ENCODE measurements at places on chromosomes 3 and 15.

DNA sequence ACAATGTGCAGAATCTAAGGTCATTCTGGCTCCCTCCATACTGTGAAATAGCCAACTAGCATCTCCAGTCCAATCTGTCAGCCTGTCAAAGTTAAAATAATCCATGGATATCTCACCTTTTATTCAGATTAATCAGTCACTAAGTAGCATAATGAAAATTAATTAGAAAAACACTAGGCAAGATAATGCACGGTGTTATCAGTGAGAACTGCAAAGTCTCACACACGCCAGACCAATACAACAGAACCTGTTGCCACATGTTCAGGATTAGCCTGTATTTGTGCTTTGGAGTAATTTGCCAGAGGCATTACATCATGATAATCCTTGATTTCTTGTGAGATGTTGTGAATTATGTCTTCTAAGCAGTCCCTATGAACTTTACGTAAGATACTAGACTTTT lies 820.4 kb upstream of the ALCAM start:
- H3K27me3 ChIP-seq, result no peaks in the 10 kb centered on the region
- H3K27ac ChIP-seq, result no peak overlapping the region
- H3K4me3 ChIP-seq, result no peak overlapping the region
- no peaks in the 10 kb centered on the region for H3K4me1 ChIP-seq
- H3K36me3 ChIP-seq, result no peaks in the 10 kb centered on the region

DNA sequence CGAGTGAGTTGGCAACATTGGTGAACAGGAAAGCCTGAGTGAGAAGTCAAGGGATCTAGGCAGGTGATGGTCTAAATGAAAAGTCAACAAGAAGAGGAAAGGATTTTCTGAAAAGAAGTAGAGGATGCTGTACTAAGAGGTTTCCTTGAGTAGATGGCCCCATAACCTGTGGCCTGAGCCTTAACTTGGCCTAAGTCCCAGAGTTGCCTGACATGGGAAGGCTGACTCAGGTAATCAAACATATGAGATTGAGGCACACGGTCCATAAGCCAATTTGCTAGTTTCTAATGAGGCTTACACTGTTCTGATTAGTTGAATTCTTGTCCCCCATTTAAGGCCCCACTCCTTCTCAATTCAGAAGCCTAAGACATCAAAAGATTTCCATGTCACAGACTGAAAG lies 262.5 kb upstream of the LMCD1 start:
- H3K4me3 ChIP-seq, result no peak overlapping the region
- no peak for DNase-seq
- no peak overlapping the region for H3K27ac ChIP-seq
- no peaks in the 10 kb centered on the region for H3K27me3 ChIP-seq
- H3K36me3 ChIP-seq, result no peaks in the 10 kb centered on the region
- no peaks in the 10 kb centered on the region for H3K4me1 ChIP-seq

- no peak overlapping the region for H3K27ac ChIP-seq
- H3K36me3 ChIP-seq, result no peaks in the 10 kb centered on the region
- no peak for DNase-seq
- no peaks in the 10 kb centered on the region for H3K27me3 ChIP-seq
These were observed 4.0 kb upstream of the CSRNP1 start for GRCh38 chr3:39157359-39157758.

DNA sequence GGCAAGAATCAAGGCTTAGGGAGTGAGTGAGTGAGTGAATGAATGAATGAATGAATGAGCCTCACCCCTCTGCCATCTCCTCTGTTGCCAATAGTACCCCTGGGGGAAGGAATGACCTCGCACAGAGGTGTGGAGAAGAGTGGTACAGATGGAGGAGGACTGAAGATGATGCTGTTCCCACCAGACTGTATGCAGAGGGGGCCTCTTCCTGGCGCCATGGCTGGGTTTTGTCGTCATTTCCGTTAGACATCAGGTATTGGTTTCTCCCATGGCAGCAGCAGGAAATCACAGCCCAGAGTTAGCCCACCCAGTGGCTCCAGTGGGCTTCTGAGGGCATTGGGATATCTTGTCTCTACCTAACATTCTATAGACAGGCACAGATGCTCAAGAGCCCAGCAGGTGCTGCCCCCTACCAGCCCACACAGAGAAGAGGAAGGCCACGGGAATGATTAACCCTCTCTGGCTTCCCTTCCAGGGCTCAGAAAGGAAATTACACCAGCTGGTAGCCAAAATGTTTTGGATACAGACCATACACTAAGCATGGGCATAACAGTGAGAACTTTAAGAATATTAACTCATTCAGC lies 109.8 kb upstream of the SLC6A11 start:
- DNase-seq, result no peak
- peaks cover 72% of the 10 kb centered on the region for H3K27me3 ChIP-seq
- H3K36me3 ChIP-seq, result no peaks in the 10 kb centered on the region

- peaks cover 4% of the 10 kb centered on the region for H3K36me3 ChIP-seq
- H3K27ac ChIP-seq, result no peak overlapping the region
- no peak overlapping the region for H3K4me3 ChIP-seq
- no peaks in the 10 kb centered on the region for H3K4me1 ChIP-seq
These were observed 57.2 kb downstream of the SLC41A3 start for GRCh38 chr3:126026761-126027160.

DNA sequence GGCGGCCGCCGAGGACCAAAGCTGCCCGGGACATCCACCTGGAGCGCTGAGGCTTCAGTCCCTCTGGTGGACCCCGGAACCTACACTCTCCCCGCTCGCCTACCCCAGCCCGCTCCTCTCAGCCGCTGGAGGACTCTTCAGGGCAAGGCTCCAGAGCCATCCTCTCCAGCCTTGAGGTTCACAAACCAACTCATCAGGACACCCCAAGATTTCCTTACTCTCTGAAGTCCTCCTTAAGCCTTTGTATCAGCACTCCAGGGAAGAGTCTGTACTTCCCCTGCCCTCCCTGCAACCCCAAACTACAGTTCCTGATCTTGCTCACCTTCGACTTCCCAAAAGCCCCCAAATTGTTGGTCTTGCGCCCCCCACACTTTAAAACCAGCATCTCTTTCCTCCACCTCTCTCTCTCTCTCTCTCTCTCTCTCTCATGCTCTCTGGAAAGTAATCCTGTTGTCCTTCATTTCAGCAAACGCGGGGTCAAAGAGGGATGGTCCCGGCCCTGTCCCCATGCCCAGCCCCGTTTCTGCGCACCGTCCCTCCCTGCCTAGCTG lies 438 bp downstream of the THBS1 start:
- peak overlapping the region; percentile 91 for H3K27ac ChIP-seq
- peak overlapping the region; percentile 60 for H3K4me3 ChIP-seq
- H3K36me3 ChIP-seq, result peaks cover 41% of the 10 kb centered on the region
- no peak for DNase-seq

GRCh38 chr3:110521019-110521418 lies 550.6 kb upstream of the NECTIN3 start:
- no peaks in the 10 kb centered on the region for H3K4me1 ChIP-seq
- DNase-seq, result no peak
- no peak overlapping the region for H3K4me3 ChIP-seq
- no peaks in the 10 kb centered on the region for H3K36me3 ChIP-seq
- no peaks in the 10 kb centered on the region for H3K27me3 ChIP-seq
- H3K27ac ChIP-seq, result no peak overlapping the region

GRCh38 chr15:53808058-53808706 lies 48.7 kb upstream of the WDR72 start:
- H3K36me3 ChIP-seq, result no peaks in the 10 kb centered on the region
- H3K4me3 ChIP-seq, result no peak overlapping the region
- no peak for DNase-seq
- H3K27me3 ChIP-seq, result no peaks in the 10 kb centered on the region
- H3K27ac ChIP-seq, result no peak overlapping the region

GRCh38 chr15:65980824-65981456 lies 111.6 kb downstream of the RAB11A start:
- H3K27ac ChIP-seq, result no peak overlapping the region
- no peaks in the 10 kb centered on the region for H3K36me3 ChIP-seq
- peak; percentile 81 for DNase-seq
- H3K4me1 ChIP-seq, result peaks cover 4% of the 10 kb centered on the region
- H3K4me3 ChIP-seq, result no peak overlapping the region
- H3K27me3 ChIP-seq, result peaks cover 24% of the 10 kb centered on the region

DNA sequence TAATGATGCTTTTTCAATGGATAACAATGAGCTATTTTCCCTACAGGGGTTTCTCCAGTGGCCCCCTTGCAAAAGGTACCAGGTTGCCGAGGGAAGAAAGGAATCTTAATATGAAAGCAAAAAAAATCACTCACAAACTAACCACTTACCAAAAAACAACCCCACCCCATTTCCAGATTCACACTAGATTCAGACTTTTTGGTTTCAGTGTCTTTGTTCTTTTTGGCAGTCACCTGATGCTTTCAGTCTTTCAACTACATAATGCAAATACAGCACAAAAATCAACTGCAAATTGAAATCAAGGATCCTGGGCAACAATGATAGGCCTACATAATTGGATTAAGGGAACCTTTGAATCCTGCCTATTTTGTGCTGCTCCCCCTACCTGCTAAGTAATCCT lies 71.1 kb upstream of the RAP2B start:
- no peak overlapping the region for H3K27ac ChIP-seq
- H3K4me1 ChIP-seq, result no peaks in the 10 kb centered on the region
- no peak for DNase-seq
- H3K27me3 ChIP-seq, result no peaks in the 10 kb centered on the region

DNA sequence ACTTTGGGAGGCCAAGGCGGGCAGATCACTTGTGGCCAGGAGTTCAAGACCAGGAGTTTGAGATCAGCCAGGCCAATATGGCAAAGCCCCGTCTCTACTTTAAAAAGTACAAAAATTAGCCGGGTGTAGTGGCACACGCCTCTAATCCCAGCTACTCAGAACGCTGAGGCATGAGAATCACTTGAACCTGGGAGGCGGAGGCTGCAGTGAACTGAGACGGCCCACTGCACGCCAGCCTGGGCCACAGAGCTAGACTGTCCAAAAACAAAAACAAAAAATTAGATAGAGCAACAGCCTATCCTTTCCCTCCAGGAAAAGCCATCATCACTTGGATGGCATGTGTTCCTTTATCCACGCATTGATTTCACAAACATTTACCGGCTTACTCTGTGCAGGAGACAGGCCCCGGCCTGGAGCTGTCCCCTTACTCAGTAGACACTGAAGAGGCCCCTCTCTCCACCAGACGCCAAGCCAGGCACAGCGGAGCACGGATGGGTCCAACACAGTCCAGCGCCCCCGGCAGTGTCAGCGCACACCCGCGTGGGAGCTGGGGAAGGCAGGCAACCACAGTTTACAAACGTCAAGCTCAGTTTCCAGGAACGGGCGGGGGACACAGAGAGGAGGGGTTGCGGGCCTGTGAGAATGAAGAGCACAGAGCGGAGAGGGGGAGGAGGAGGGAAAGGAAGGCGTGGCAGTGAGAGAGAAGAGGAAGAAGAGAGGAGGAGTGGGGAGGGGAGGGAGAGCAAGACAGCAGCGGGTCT lies 3.1 kb downstream of the GP5 start:
- H3K27me3 ChIP-seq, result peaks cover 44% of the 10 kb centered on the region
- no peaks in the 10 kb centered on the region for H3K36me3 ChIP-seq
- DNase-seq, result peak; percentile 65
- peaks cover 16% of the 10 kb centered on the region for H3K4me1 ChIP-seq
- no peak overlapping the region for H3K27ac ChIP-seq

DNA sequence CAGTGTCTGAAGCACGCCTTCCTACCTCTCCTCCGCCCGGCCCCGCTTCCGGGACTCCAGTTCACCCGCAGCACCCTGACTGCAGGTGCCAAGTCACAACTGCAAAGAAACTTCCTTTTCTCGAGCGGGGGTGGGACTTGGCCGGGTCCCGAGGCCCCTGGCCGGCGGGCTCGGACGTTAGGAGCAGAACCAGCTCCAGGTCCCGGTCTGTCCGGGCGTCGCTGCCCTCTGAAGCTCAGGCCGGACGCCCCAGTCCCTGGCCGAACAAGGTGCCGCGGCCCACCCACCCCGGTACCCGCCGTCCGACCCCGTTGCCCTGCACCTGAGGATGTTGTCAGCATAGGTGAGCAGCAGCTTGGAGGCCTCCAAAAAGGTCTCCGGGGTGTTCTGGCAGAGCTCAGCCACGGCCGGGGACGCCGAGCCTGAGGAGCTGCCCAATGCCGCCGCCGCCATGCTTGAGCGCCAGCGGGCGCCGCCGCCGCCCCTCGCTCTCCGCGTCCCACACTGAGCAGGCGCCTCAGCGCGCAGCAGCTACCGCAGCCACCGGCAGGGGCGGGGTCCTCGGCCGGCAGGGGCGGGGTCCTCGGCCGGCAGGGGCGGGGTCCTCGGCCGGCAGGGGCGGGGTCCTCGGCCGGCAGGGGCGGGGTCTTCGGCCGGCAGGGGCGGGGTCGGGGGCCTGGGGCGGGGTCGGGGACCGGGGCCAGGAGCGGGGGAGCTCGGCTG lies at the start of gene NGLY1:
Gene NGLY1 (minus strand): TSS at position 506 of the 723 bp plus-strand sequence. CDS start 53 bp downstream, at position 453.
- no peaks in the 10 kb centered on the region for H3K27me3 ChIP-seq
- peak; percentile 94 for DNase-seq
- peak within 1 kb of the TSS; percentile 86 for H3K4me3 ChIP-seq
- H3K27ac ChIP-seq, result peak within 1 kb of the TSS; percentile 88
- H3K36me3 ChIP-seq, result peaks cover 4% of the 10 kb centered on the region

- H3K27me3 ChIP-seq, result no peaks in the 10 kb centered on the region
- no peak overlapping the region for H3K4me3 ChIP-seq
- no peak overlapping the region for H3K27ac ChIP-seq
- peaks cover 3% of the 10 kb centered on the region for H3K4me1 ChIP-seq
These were observed 271.2 kb downstream of the FAM43A start for GRCh38 chr3:194956697-194957396.

- no peaks in the 10 kb centered on the region for H3K4me1 ChIP-seq
- no peaks in the 10 kb centered on the region for H3K36me3 ChIP-seq
- no peak overlapping the region for H3K27ac ChIP-seq
- H3K4me3 ChIP-seq, result no peak overlapping the region
These were observed 67.7 kb upstream of the WNT5A start for GRCh38 chr3:55554634-55555425.

DNA sequence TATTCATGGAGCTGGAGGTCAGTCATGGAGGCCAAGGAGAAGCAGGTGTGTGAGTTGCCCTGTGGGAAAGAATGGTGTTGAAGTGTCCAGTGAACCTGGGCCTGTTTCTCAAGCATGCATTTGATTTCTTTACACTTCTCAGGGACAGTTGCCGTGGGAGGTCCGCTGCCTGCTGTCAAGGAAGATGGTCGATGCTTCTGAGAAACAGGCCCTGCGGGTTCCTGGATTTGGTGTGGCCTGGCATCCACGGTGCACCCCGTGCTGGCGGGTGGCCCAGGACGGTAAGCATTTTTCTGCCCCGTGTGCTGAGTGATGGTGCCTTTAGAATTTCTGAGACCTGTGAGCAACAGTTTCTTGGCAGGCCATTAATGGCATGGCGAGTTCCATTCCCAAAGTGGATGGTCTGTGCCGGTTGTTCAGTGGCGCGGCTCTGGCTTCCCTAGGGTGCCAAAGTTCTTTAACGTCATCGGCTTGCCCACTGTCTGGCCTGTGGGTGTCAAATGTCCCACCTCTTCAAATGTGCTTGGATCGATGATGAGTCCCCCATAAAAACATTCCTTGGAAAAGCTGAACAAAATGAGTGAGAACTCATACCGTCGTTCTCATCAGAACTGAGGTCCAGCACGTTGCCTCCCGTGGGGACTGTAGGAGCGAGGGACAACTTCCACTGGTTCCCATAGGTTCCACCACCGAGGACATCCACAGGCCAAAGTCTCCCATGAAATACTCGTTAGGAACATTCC lies 107.2 kb downstream of the SNRPN start:
- no peak overlapping the region for H3K4me3 ChIP-seq
- no peak overlapping the region for H3K27ac ChIP-seq
- H3K27me3 ChIP-seq, result no peaks in the 10 kb centered on the region
- DNase-seq, result peak; percentile 46
- peaks cover 30% of the 10 kb centered on the region for H3K36me3 ChIP-seq

All from upper lobe of right lung (tissue), 1 donor.